Activated CD4-positive, alpha-beta T cell treated with anti-CD3 and anti-CD28 coated beads, Interleukin-2, amount 50 U/mL, for 24 hours (primary cell): ENCODE measurements at places on chromosomes 7 and 10.

- DNase-seq = no peak
Measured at GRCh38 chr7:133155146-133155545, 73.3 kb upstream of the CHCHD3 start.

DNA sequence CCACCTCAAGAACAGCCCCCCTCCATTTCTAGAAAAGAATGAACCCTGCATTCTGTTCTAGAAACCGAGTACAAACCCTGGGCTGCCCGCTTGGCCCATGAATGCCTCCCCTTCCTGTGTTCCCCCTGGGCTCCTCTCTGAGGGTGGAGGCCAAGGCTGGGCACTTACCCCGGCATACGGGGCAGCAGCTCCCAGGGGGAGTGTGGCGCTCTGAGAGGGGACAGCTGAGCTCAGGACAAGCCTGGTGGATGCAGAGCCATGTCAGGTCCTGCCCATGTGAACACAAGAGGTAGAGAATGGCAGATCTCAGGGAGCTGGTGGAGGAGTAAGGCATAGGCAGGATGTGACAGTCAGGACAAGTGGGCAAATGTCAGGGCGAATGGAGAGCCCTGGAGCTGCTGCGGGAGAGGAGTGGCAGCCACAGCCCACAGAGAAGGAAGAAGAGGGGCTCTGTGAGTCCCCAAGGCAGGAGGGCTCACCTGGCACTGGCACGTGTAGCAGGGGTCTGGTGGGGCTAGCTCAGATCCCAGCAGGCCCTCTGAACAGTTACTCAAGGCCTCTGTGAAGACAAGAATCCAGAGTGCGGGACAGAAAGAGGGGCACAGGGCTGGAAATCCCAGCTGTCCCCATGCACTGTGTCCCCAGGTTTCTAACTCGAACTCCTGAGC lies 18.9 kb downstream of the ATP6V1F start:
- no peak for DNase-seq

GRCh38 chr10:88383276-88383675 lies 199.8 kb downstream of the RNLS start:
- DNase-seq = no peak

DNA sequence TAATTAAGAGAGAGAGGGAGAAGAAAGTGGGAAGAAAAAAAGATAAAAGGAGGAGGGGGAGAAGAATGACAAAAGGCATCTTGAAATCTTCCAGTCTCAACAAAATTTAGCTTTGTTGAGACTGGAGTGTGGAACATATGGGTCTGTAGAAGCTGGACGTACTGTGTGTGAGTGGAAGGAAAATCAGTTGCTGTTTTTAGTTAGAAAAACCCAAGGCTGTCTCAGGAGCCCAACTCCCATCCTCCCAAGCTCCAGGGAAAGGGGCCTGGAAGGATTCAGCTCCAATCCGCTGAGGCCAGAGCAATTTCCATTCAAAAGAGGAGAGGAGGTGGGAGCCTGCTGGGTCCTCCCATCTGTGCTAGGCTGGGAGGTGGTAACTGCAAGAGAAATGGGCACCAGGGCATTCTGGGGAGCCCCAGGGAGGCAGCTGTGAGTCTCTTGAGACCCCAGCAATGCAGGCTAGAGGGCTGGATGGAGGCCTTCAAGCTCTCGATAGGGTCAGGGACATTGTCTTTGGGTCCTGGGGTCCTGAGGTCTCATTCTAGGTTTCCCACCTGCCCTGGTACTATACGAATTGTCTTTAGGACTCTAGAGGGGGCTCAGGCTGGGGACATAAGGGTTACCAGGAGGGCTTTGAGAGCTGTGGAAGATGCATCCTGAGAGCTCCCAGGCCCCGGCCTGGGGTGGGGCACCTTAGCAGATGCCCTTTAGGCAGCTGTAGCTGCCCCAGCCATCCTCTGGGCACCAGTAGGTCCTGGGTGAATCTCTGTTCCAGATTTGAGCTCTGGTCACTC lies 21.4 kb downstream of the ADCYAP1R1 start:
- no peak for DNase-seq

DNA sequence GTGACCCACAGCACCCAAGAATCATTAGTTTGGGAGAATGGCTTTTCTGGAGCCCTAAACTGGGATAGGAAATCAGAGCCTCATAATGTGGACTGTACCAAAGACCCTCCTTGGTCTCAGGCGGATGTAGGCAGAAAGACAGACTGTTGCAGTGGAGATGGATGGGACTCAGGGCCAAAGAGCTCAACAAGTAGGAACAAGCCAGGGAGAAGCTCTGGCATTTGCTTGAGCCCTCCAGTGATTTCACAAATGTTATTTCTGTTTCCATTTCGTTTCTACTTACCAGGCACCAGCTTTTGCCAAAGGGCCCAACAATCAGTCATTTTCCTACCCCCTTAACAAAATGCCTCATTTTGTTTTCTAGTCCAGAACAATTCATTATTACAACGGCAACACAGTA lies 762.7 kb downstream of the KCNMA1 start:
- no peak for DNase-seq

- DNase-seq = no peak
Measured at GRCh38 chr7:96304573-96304972, 17.3 kb downstream of the SLC25A13 start.

GRCh38 chr7:3911685-3912084 lies 610.6 kb downstream of the SDK1 start:
- DNase-seq = no peak
